ENCODE measurements at places on chromosomes 3 and 15. TPM values are rescaled to one million over a fixed set of nuclear protein-coding genes. Genes with fewer than 3 reads are reported as not detected.

The ALG1L2 gene
- not detected for total RNA-seq

The EFCC1 gene
- total RNA-seq: 2.2 TPM

The HESX1 gene
- total RNA-seq: not detected

The TMEM40 gene
- total RNA-seq: 4.1 TPM

The TNFSF10 gene
- total RNA-seq: 26.8 TPM

The SCAMP5 gene
- 3.4 TPM for total RNA-seq

The PLA2G4B gene
- total RNA-seq: 0.38 TPM

The DHFR2 gene
- 3.0 TPM for total RNA-seq

The LINGO1 gene
- total RNA-seq: 1.9 TPM

The CPN2 gene
- 0.70 TPM for total RNA-seq

The KBTBD12 gene
- 34.4 TPM for total RNA-seq

The PRSS50 gene
- 0.23 TPM for total RNA-seq

The P3H2 gene
- total RNA-seq: 4.3 TPM

The ADAMTS7 gene
- total RNA-seq: 24.6 TPM

The GRAMD1C gene
- total RNA-seq: 1.5 TPM

The RAB6B gene
- total RNA-seq: 57.2 TPM

The TUSC7 gene
- not detected for total RNA-seq

The RARB gene
- 17.3 TPM for total RNA-seq

The SPRED1 gene
- 9.7 TPM for total RNA-seq

The ERICH6 gene
- not detected for total RNA-seq

The TP63 gene
- 0.77 TPM for total RNA-seq

The HHLA2 gene
- not detected for total RNA-seq

The CCNDBP1 gene
- total RNA-seq: 62.5 TPM

The CCDC174 gene
- total RNA-seq: 13.8 TPM

The GOLGA6D gene
- total RNA-seq: not detected

The GOLGA8G gene
- not detected for total RNA-seq

The SCN11A gene
- 0.08 TPM for total RNA-seq

The NRROS gene
- 2.8 TPM for total RNA-seq

The FES gene
- 20.5 TPM for total RNA-seq

The ZNF660 gene
- 1.2 TPM for total RNA-seq

Data from heart left ventricle (tissue), 16 donors.